ENCODE measurements at places on chromosomes 13 and 19. TPM values are rescaled to one million over a fixed set of nuclear protein-coding genes. Genes with fewer than 3 reads are reported as not detected.

GRCh38 chr19:56964410-56964920 is 123.9 kb upstream of the PEG3 start:
- no peak for DNase-seq

- no peak for DNase-seq
Observed at GRCh38 chr13:51518827-51519226, 65.4 kb upstream of the WDFY2 start.

GRCh38 chr13:102900193-102900608 is 54.4 kb downstream of the ERCC5 start:
- DNase-seq: no peak

The HAUS5 gene
- total RNA-seq: 9.4 TPM

The MAST3 gene
- total RNA-seq: 0.67 TPM

DNA sequence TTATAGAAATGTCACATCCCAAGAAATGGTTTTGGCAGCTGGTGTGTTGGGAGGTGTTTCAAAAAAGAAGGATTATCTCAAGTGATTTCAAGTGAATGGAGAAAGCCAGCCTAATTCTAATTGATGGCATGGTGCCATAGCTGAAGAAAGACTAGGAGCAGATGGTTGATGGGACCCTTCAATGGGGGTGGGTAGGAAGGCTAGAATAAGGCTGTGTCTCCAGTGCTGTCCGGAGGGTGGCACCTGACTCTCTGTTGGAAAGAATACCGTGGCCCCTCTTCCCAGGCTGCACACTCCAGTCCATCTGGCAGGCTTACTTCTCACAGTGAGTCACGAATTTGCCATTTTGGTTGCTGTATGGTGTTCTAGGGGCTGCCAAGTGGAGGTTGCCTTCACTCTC is 51.0 kb upstream of the GPR12 start:
- DNase-seq: no peak
